SW 1271 (cell line): ENCODE measurements at places on chromosomes 2 and 18.

DNA sequence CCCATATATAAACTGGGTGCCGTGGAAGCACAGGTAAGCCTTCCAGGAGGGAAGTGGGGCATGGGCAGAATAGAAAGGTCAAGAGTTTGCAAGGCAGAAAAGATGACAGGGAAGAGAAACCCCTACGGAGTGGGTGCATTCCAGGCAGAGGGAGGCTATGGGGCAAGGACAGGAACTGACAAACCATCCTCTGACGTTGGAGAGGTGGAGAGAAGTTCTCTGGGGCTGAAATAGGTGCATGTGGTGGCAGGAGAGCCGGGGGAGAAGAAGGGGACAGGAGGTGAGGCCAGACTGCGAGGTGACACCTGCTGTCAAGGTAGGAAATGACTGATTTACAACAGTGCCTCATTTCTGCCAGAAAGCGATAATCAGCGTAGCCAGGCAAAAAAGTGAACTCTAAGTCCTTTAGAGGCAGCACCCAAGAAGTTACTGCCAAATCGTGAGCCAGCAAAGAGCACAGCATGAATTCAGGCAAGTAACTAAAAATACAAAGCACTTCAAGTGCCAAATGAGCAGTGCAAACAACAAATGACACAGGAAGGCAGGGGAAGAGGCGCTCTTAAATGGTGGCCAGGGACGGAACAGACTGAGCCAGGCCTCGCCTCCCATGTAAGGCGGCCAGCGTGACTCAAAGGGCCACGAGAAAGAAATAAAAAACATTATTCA is 113.3 kb upstream of the ACVR1C start:
- DNase-seq = no peak

GRCh38 chr2:239259603-239260298 is 141.1 kb downstream of the HDAC4 start:
- DNase-seq = no peak

- peak; percentile 28 for DNase-seq
Measured at GRCh38 chr2:122203523-122203922, 448.1 kb downstream of the TSN start.

- no peak for DNase-seq
Measured at GRCh38 chr2:204339212-204339715, 206.0 kb upstream of the PARD3B start.

DNA sequence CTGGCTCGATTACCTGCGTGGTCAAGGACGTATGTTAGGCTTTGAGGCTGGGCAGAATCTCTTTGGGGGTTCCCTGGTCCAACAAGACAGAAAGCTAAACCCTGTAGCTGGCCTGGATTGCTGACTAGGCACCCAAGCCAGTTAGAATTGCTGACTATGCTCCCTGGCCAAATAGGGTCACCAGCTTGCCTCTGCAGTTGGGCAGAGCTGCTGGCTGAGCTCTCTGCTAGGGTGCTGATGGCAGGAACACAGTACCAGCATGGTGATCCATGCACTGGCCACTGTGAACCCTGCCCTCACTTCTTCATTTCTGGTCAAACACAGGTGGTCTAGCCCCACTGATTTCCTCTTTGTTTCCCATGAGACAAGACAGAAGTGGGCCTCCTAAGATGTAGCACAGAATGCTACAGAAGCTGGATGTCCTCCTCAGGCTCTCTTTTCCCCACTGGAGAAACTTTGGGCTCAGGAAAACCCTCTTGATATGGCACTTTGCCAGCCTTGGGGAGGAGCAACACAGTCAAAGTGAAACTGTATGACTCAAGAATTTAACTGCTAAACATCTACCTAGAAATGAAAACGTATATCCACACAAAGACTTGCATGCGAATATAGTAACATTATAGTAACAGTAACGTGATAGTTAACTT is 20.8 kb downstream of the SP140L start:
- DNase-seq = no peak

DNA sequence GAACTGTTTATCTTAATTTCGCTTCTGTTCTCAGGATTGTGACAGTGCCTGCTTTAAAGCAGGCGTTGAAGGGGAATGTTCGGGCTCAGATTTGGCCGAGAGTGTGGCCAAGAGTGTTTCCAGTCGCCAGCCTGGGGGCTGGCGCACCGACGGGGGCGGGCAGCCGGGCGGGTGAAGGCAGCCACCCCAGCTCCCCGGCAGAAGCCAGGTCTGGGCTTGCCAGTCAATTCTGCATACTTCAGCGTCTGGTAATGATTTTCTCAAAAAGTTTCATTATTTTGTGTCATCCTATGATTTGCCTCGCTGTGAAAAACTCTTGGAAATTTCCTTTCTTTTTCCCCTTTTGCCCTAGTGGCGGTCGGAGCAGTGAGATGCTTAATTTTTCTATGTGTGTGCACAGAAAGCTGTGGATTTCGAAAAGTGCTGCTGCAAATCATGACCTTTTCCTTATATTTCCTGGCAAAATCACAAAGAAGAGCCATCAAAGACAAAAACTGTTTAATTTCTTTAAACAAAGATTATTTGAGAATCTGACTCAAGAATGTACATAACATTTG is 856 bp downstream of the FAM228A start:
- DNase-seq = no peak

DNA sequence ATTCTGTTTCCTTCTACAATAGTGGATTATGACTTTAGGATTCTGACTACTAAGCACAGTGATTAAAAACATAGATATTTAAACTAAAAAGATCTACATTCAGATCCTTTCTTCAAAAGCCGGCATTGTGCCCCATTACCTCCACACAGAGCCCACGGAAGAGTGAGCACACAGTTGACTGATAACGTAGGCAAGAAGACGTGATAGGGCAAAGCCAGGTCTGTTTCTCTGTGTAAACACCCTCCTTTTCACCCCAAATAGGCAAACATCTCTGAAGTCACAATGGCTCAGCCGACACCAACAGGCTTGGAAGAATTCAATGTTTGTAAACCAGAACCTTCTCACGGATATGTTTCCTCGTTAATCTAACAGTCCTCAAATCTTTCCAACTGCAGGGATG is 302.9 kb downstream of the CMPK2 start:
- DNase-seq = no peak

DNA sequence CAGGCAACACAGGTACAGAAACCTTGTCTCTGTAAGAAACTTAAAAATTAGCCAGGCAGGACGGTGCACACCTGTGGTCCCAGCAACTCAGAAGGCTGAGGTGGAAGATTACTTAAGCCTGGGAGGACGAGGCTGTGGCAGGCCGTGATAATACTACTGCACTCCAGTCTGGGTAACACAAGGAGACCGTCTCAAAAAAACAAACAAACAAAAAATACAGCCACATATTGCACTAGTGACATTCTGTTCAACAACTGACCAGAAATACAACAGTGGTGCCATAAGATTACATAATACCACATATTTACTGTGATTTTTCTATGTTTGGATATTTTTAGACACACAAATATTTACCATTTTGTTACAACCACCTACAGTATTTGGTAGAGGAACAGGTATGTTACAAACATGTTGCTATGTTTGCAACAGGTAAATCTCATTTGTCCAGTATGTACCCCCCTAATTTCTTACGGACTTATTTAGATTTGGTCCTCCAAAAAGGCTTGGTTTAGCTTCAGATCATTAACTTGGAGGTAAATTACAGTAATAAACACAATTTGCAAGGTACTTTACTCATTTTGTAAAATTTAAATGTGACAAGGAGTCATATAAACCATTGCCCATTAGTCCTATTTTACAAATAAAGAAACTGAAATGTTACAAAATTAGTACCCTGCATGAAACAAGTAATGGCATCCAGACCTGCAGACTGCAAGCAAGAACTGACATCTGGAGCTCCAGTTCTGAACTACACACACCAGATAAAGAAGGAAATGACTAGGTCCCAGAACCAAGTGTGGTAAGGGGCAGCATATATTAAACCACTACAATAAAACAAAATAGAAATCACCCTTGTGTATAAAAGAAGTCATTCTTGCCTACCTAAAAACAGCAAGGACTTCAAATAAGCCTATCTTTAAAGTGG is 36.8 kb downstream of the TRIP12 start:
- DNase-seq = no peak

GRCh38 chr2:207387001-207387571 is 142.7 kb upstream of the CREB1 start:
- no peak for DNase-seq

GRCh38 chr2:170763232-170763631 is 6.9 kb upstream of the ERICH2 start:
- DNase-seq = no peak

DNA sequence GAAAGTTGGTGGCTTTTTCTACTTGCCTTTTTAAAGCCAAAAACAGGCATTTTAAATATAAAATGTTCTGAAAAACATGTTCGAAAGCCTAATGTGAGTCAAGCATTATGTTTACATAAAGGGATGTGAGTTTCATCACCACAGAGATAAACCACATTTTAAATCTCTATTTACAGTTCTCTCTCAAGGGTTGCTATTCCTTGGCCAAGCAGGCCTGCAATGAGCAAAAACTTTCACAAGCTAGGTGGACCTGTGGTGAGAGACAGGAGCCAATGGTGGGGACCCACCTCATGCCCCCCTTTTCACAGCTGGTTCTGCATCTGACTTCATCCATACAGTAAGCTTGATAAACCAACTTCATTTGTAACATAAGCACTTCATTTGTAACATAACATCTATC is 65.1 kb downstream of the CUL3 start:
- no peak for DNase-seq

DNA sequence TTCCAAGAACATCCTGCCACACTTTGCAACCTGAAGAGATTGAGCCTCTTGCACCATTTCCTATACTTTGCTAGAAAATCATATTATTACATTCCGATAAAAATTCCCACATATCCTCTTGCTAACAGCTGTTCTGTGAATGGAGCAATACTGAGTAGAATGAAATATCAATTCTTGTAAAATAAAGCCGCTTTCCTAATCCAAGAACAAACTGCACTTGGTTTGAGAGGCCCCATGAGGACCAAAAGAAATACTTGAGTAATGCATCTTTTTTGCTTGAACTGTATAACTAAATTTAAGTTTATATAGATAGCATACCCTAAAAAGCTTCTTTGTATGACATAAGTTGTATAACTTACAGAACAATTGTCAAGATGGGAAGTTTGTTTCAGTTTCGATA is 632.4 kb upstream of the SLC8A1 start:
- no peak for DNase-seq

GRCh38 chr2:11967946-11968465 is 221.6 kb downstream of the LPIN1 start:
- DNase-seq = no peak

DNA sequence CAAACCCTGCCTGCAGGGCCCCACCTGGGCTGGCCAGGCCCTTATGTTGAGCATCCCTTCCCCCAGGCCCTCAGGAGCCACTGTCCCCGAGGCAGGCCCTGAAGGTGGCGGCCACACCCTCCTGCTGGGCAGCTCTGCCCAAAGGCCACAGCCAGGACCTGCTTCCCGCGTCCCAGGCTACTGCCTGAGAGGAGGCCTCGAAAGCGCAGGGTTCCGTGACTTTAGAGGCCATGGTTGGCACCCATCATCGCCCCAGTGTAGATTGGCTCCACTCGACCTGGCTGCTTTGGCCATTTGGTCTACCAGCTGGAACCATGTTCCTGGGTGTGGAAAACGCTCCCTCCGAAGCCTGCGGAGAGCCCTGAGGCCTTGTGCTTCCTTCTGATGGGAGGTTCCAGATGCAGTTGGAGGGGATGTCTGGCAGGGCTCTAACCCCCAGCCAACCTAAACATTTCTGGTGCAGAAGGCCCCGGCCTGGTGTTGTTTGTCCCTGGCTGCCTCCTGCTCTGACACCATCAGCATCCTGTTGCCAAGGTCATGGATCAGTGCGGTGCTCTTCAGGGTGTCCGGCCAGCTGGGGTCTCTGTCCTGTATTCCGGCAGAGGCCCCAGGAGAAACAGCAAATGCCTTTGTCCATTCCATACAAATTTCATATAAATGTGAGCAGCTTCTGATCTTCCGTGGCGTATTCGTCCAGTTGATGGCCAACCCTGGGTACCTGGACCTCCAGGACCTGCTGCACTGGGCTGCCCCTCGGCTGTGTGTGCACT is 14.7 kb downstream of the CAPN10 start:
- no peak for DNase-seq

GRCh38 chr2:234635284-234635683 is 138.4 kb upstream of the ARL4C start:
- DNase-seq = no peak

DNA sequence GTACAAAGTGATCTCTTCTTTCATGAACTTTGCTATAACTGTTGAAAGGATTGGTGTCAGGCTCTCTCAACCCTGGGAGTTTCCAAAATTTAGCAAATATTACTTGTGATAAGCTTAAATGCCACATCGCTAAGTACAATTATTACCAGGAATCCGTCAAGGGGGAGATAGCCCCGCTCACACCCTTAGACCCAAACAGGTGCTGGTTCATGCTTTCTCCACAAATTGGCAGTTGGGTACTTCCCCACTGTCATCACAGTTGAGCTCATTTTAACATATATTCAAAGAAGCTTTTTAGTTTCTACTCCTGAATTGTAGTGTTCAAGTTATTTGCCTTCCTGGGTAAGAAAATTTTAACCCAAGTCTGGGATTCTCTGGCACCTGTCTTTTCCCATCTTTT is 29.8 kb upstream of the EPB41L5 start:
- DNase-seq = no peak

DNA sequence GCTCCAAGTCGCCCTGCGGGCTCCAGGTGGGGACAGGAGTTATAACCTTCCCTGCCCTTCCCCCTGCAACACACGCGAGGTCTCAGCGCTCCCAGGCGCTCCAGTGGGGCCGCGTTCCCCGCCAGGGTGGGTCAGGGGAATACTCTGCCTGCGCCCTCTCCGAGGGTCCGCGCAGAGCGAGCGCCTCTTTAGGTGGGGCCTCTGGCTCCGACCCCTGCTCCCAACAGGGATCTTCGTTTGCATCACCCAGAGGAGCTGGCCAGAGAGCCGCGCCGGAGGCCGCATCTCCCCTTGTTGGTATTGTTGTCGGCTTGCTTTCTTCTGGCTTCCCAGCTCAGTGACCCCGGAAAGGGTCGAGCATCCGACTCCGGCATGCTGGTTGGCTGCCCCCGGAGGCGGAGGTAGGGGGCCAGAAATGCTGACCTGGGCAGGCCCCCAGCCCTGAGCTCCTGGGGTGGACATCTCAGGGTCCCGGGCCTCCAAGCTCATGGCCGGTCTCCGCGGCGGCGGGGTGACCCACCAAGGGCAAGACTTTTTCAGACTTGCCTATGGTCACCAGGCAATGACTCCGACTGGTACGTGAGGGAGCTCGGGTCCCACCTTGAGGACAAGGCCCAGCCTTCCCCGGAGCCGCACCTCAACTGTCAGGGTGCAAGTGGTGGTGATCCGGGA is 11.2 kb upstream of the EN1 start:
- DNase-seq = no peak

DNA sequence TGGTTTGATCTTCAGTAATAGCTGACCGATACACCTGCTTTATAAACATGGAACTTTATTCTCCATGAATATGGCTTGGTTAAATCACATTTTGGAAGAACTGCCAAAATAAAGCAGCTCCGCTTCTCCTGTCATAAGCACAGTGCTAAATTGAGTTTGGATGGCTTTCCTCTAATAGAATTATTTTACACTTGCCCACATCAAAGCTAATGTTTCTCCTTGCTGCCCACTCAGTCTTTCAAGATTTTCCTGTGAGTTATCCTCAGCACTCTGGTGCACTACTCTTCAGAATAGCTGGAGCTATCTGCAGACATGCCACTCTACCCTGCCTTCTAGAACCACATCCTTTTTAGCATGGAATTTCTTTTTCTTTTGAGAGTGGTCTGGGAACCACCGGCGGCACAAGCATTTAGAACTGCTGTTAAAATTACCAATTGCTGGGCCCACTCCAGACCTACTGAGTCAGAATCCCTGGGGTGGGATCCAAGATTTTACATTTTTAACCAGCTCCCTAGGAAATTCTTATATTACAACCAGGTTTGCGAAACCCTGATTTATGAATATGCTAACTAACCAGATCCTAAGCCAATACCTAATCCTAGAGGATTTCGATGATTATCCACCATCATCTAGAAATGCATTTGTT is 283.3 kb downstream of the AFF3 start:
- DNase-seq = no peak
